ENCODE measurements at places on chromosomes 3 and 15.

DNA sequence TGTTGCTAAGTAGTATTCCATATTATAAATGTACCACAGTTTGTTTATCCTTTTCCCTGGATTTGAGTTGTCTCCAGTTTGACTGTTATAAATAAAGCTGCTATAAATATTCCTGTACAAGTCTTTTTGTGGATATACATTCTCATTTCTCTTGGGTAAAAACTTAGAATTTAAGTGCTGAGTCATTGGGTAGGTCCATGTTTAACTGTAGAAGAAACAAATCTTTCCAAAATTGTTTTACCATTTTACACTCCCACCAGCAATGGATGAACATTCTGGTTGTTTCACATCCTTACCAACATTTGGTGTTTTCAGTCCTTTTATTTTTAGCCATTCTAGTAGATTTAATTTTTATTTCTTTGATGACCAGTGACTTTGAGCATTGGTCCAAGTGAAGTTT is 74.0 kb upstream of the TNFAIP8L3 start:
- DNase-seq = no peak

DNA sequence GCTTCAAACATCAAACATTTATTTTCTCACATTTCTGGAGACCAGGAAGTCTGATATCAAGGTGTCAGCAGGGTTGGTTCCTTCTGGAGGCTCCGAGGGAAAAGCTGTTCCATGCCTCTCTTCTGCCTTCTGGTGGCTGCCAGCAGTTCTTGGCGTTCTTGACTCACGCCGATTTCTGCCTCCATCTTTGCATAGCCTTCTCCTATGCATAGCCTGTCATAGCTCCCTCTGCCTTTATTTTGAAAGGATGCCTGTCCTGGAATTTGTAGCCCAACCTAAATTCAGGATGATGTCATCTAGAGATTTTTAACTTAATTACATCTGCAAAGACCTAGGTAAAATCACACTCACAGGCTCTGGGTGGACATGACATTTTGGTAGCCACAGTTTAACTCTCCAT is 70.4 kb downstream of the RGMA start:
- DNase-seq = no peak

- DNase-seq = no peak
These were observed 107.7 kb downstream of the OSBPL10 start for GRCh38 chr3:31873254-31873820.

DNA sequence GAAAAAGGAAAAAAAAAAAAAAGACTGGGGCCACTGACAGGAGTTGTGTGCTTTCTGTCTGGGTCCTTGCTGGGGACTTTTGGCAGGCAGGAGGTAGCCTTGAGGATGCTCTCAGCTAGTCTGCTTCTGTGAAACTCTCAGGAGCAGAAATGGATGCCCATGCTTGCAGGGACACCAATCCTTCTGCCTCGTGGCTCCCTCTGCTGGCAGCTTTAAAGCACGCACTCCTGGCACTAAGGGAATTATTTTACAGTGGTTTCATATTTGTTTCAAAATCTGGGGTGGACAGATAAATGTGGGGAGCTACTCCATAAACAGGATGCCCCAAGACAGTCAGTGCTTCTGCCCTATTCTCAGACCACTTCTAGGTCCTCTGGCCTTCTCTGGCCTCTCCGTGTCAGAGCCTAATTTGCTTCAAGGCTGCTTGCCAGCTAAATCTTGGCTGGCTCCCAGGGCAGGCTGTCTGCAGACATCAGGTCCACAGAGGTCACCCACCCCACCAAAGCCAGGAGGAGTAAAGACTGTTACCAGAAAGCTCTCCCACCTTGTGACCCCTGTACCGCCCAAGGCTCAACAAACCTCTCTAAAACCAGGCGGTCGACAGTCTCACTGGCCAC is 17.1 kb downstream of the TRAIP start:
- peak; percentile 63 for DNase-seq

GRCh38 chr3:98963546-98963945 is 62.1 kb upstream of the DCBLD2 start:
- DNase-seq = no peak

DNA sequence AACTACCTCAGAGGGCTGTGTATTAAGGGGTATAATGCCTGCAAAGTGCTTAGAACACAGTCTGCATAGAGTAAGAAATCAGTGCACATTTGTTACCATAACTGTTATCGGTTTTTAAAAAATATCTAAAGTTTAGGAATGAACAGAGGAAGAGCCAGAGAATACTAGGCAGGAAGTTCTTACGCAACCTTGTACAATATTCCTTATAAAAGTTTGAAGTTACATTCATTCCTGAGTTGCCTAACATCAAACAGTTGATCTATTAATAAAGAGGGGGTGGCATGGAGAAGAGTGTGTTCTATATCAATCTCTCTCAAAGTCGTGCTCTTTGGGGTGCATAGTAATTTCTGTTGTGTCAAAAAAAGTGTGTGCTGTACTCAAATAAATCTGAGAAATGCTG is 22.0 kb upstream of the PHLDB2 start:
- DNase-seq = no peak

DNA sequence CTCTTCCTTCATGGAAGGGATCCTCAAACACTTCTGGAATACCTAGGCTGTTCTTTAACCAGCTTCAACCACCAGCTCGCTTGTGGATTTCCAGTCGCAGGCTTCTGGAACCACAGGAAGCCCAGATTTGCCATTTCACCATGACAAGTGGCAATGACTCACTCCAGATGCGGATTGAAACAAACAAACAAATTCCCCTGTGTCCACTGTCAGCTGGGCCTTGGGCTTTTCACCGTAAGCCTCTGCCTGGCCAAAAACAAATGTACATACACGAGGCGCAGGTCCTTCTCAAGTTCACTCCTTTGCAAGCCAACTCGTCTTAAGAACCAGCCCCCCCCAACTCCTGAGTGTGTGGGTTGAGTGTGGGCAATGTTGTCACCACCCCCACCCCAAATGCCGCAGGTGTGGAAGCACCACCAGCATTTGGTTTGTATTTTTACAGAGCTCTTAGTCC is 8.8 kb downstream of the BCL6 start:
- DNase-seq = no peak

DNA sequence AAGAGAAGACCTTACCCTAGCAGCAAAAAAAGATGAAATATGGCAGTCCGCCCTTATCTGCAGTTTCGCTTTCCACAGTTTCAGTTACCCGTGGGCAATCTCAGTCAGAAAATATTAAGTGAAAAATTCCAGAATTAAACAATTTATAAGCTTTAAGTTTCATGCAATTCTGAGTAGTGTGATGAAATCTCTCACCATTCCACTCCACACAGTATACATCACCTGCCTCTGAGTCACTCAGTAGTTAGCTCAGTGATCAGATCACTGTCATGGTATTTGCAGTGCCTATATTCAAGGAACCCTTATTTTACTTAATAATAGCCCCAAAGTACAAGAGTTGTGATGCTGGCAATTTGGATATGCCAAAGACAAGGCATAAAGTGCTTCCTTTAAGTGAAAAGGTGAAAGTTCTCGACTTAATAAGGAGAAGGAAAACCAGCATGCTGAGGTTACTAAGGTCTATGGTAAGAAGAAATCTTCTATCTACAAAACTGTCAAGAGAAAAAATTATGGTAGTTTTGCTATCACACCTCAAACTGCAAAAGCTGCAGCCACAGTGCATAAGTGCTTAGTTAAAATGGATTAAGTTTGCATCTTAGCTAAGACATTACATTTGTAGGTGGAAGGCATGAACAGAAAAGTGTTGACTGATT is 48.1 kb downstream of the HSPBAP1 start:
- DNase-seq = no peak

- DNase-seq = peak; percentile 66
These were observed 33.5 kb downstream of the CLDN18 start for GRCh38 chr3:138043266-138044029.

- no peak for DNase-seq
These were observed 33.2 kb upstream of the POU1F1 start for GRCh38 chr3:87309601-87310000.

DNA sequence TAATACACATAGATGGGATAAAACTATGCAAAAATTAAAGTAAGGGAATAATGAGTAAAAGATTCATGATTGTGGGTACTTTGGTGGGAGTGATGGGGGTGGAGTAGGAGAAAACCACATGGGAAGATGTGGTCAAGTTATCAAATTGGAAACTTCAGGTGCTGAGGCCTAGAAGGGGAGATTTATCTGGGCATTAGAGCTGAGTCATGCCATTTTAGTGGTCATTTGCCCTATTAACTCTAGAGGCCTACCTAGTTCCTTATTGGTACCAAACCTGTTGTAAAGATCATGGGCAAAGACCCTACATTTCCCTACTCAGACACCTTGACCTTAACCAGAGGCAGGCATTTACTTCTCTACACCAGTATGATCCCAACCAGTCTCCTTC is 125.9 kb upstream of the BCL6 start:
- no peak for DNase-seq

DNA sequence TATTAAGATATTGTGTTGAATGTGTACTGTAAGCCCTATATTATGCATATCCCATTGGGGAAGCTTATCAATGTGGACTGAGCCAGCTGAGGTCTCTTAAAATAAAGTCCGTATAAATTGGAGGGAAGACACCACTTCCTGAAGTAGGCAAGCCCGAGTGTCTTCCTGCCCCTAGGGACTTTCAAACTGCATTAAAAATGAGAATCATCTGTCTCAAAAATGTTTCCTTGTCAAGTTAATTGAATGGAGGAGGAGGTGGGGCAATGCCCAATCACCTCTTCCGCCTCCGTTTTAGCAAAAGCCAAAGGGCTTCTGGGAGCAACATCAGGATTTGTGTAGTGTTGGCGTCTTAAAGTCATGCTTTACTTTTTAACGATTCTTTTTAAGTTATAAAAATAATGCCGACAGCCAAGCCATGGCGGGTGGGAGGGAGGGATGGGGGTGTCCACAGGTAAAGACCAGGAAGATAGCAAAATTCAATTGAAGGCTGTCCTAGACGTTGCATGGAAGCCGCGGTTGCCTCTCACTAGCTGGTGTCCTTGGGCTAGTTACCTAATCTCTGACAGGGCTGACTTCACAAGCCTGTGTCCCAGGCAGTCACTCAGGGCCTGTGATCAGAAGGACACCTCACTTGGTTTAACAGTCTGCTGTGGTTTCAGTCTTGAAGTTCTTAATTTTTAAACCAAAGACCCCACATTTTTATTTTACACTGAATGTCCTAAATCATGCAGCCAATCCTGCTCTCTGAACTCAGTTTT is 524.9 kb upstream of the PROK2 start:
- DNase-seq = no peak

Data from astrocyte of the cerebellum (primary cell).